ENCODE measurements at places on chromosomes 3 and 15.
A peak's percentile ranks its signal among the peaks of the same experiment; 100 is the strongest.

- DNase-seq: no peak
Observed at GRCh38 chr3:117510396-117510795, 800.8 kb downstream of the TUSC7 start.

- peak; percentile 88 for DNase-seq
Observed at GRCh38 chr15:61069394-61070075, 159.6 kb downstream of the RORA start.

- DNase-seq: peak; percentile 69
Observed at GRCh38 chr15:52528564-52529340, at the start of gene MYO5A. MYO5A (minus strand) TSS chr15:52528880; CDS start chr15:52528806, 74 bp downstream.

- DNase-seq: no peak
Observed at GRCh38 chr3:18207226-18207625, 217.9 kb downstream of the SATB1 start.

Measured in NCI-H524 (cell line).